DMS 273 treated with DMSO at 0.1 percent for 48 hours (cell line): ENCODE measurements at places on chromosomes 5 and 9.
A peak's percentile ranks its signal among the peaks of the same experiment; 100 is the strongest.

- DNase-seq: no peak
Measured at GRCh38 chr9:2790466-2790865, 53.4 kb downstream of the PUM3 start.

- no peak for DNase-seq
Measured at GRCh38 chr5:167763772-167764171, 527.7 kb upstream of the WWC1 start.

- no peak for DNase-seq
Measured at GRCh38 chr5:2715856-2716255, 35.6 kb downstream of the IRX2 start.

- DNase-seq: no peak
Measured at GRCh38 chr5:127400539-127400938, 109.9 kb downstream of the MEGF10 start.

GRCh38 chr9:78393340-78393739 lies 96.4 kb downstream of the PSAT1 start:
- no peak for DNase-seq

DNA sequence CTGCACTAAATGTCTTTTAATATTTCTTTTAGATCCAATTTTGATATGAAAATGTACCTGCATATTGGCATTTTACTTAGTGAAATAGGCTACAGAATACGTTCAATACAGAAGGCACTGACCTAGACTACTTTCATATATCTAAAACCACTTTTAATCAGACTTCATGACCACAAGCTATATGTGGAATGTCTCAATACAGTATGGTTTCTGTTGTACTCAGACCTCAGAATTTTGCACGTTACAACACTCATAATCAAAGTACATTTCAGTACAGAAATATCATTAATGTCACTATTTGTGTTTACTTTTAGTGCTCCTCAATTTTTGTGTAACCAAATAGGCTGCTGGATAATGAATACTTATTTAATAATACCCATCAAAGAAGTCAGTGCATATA lies 74.8 kb downstream of the MEF2C start:
- no peak for DNase-seq

GRCh38 chr9:92534674-92535073 lies 1.1 kb downstream of the ECM2 start:
- no peak for DNase-seq

DNA sequence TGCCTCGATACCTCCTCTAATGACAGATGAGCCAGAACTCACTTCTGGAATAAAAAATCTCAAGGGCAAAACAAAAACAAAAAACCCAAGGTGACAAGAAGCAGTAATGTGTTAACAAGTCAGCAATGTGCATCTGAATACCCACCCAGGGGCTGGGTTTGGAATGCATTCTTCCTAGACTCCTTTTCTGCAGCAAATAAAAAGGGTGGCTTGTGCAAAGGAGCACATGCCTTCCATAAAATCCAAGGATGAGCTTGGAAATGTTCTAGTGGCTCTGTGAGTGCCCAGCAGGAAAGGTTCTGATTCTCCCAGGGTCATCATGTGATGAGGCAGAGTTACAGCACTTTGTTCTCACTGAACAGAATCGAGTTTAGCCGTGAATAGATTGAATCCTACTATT lies 599.9 kb downstream of the RAB3C start:
- no peak for DNase-seq

DNA sequence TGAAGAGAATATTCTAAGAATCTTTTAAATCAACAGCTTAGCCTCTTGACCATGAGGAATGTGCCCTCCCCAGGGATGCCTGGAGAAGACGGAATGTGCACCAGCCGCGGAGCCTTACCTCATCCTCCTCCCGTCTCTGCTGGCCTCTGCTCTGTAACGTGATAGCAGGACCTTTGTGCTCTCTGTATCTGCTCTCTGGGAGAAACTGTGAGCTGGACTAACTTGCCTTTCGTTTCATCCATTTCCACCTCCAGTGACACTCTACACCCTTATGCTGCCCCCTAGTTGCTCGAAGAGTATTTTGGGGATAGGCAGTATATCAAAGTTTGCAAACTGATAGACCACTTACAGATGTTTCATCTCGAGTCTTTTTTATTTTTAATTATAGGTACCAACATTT lies 141.4 kb downstream of the NPR3 start:
- DNase-seq: no peak

- no peak for DNase-seq
Measured at GRCh38 chr5:10999714-11000113, 238.7 kb upstream of the DAP start.

DNA sequence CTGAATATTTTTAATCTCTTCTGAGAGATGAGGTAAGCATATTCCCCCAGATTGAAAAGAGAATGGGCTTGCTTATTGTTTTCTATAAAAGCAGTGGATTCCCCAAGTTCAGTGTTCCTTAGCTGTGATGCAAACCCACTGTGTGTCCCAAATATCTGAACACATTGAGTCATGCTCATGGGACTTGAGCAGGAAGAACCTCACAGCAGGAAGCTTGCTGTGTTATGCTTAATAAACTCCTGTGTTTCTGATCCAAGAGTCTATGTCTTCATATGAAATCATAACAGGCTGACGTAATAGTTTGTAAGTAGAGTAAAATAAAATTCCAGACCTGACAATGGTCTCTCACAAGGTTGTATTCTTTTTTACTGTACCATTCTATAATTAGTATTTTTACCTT lies 24.8 kb upstream of the LOX start:
- no peak for DNase-seq

- DNase-seq: no peak
Measured at GRCh38 chr9:34501889-34502425, 20.8 kb downstream of the ENHO start.

DNA sequence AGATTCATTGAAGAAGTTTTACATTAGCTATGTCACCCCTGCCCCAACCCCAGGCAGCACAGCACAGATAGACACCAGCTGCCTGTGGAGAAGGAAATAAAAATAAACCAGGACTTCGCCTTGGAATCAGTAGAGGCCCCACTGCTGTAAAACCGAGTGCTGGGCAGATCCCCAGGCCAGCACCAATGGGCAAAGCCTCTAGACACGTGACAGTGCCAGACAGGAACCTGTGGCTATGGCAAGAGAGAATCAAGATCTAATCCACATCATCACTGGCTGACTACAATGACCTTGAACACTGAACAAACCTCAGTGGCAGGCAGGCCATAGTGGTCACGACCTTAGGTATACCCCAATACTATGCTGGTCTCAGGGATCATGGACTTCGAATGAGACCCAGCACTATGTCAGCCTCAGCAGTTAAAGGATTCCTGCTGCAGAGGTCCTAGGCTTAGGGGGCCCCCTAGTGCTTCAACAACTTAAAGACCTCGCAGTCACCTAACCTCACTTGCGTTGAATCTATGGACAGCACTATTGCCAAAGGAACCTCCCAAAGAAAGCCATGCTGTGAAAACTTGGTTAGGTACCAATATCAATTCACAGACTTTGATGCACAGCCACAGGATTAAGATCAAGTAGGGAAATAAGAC lies 2118.6 kb upstream of the C9orf72 start:
- DNase-seq: no peak

GRCh38 chr9:92191801-92192200 lies 76.6 kb upstream of the SPTLC1 start:
- no peak for DNase-seq

DNA sequence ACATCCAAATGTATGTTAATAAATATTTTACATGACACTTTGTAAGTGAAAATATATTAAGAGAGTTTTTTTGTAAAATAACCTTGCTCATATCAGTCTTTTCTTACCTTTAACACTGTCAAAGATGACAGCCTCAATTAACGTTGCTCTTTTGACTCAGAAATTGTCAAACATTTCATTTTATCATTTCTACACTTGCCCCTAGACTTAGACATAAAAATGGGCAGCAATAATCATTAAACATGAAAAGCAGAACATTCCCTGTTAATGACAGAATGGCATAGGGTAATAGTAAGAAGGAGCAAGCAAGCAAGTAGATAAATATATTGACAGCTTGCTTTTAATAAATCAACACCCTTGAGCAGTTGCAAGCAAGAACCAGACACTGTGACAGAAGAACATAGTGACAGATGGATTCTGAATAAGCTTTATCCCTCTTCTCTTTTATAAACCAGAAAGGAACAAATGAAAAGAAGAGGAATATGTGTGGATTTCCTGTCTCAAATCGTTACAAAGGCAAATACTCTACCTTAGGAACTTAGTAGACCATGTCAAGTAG lies 796.0 kb upstream of the CHD1 start:
- DNase-seq: no peak

DNA sequence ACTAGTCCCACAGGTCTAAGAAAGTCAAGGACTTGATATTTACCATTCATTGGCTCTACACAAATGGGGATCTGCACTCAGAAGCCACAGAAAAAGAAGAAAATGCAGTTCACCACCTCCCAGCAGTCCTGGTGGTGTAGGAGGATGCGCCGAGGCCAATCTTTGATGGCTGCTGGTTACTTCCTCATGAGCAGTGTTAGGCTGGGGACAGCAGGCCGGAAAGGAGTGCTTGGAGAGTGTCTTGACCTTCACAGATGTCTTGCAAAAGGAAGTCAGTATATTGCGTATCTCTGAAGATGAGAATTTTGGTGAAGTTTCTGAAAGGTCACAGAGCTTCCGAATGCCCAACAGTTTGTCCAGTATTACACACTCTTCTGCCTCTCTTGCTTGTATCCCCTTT lies 597.0 kb downstream of the EBF1 start:
- no peak for DNase-seq

- DNase-seq: peak; percentile 9
Measured at GRCh38 chr5:155418960-155419579, 405.5 kb downstream of the KIF4B start.

GRCh38 chr9:137253717-137254623 lies 1.2 kb upstream of the NELFB start:
- DNase-seq: no peak

DNA sequence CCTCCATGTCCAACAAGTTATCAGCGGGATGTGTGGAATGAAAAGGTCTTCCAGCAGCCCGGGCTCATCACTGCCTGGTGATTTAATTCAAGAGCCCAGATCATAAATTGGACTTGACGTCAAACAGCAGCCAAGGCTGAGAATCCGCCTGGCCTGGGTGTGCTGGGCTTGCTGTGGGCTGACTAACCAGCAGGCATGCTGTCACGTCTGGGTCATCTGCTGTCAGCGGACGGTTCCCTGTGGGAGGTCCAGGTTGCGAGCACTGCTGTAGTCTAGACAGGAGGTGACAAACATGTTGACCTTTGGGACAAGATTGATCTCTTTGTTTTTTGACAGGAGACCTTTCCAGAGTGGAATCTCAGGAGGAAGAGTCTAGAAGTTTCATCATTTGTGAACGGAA lies 289.7 kb downstream of the OSTF1 start:
- no peak for DNase-seq

GRCh38 chr9:77680581-77680980 lies 32.5 kb upstream of the GNA14 start:
- no peak for DNase-seq

DNA sequence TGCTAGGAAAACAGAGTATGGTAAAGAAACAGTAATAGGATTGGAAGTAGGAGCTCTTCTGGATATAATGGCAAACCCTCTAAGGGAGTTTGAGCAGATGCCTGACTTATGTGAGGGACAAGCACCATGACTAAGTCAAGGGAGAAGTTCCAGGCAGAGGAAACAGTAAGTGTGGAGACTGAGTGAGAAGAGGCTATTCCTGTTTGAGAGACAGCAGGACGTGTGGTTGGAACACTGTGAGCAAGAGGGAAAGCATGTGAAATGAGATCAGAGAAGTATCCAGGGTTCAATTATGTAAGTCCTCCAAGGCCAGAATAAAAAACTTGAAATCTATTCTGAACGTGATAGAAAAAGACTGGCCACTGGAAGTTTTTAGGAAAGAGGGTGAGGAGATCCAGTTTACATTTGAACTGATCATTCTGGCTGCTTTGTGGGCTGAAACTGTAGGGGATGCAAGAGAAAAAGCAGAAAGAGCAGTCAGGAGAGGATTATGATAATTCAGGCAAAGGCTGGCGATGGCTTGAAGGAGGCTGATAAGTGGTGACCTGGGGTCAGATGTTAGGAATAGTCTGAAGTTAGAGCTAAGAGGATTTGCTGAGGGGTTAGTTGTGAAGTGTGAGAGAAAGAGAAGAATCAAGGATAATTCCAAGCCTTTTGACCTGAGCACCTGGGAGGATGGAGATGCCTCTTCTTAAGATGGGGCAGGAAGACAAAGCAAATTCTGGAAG lies 19.2 kb downstream of the DMAC1 start:
- no peak for DNase-seq

DNA sequence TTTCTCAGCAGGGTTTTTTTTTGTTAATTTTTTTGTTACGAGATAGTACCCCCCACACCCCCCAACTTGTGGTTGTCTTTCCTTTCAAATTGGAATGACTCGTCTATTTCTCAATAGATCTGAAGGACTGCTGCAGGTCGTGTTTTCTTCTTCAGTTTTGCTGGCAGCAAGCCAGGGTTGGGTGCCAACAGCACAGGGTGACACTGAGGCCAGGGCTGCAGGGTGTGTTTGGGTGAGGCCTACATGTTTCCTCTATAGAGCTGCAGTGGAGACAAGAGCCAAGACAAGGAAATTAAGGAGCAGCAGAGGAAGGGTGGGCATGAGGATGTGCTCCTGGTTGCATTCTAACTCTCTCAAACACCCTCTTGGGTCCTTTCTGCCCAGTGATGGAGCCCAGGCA lies 52.2 kb downstream of the NXNL2 start:
- no peak for DNase-seq

DNA sequence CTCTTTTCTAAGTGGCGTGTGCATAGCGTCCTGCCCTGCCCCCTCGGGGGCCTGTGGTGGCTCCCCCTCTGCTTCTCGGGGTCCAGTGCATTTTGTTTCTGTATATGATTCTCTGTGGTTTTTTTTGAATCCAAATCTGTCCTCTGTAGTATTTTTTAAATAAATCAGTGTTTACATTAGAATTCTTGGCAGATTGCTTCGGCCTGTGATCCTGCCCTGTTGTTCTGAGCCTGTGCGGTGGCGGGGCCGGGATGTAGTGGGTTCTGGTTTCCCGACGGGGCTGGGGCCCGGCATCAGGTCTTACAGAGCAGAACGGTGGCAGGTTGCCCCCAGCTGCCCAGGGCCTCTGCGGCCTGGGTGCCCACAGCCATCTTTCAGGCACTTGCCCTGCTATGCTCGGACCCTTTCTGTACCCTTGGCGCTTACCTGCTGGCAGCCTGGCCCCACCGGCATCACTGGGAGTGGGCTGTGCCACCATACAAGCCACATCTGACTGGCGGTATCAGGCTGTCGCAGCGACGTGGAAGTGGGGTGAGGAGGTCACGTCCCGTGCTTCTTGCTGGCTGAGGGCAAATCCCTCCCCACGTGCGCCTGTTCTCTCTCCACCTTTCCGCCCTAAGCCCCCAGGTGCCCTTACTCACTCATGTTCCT lies 9.0 kb downstream of the QRFP start:
- no peak for DNase-seq

DNA sequence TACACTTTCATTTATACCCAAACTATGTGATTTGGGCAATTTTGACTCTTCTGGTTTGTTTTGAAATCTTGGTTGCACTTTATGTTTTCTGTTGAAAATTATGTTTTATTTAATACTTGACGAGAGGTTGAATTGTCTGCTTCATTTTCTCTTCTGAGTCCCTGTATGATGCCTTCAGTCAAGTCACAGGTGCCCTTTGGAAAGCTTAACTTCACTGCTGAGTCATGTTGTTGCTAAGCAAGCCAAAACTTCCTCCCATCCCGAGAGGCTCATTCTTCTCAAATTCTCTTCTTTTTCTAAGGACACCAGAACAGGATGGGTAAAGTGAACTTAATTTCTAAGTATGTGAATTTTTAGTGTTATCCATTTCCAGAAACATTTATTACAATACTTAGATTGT lies 455.3 kb upstream of the PTGER4 start:
- no peak for DNase-seq

GRCh38 chr9:105114964-105115728 lies 129.3 kb upstream of the SLC44A1 start:
- DNase-seq: no peak
